ENCODE measurements at places on chromosomes 7 and 10. TPM values are rescaled to one million over a fixed set of nuclear protein-coding genes. Genes with fewer than 3 reads are reported as not detected.

AKR1C3 gene
- total RNA-seq, result 1.2 TPM

ANXA8L1 gene
- 1.0 TPM for total RNA-seq

PRPS1L1 gene
- not detected for total RNA-seq

LRRC18 gene
- not detected for total RNA-seq

GTF2IRD2 gene
- total RNA-seq, result 6.5 TPM

ZNF425 gene
- total RNA-seq, result 5.0 TPM

HMX2 gene
- 0.34 TPM for total RNA-seq

MLXIPL gene
- total RNA-seq, result 0.14 TPM

CCSER2 gene
- total RNA-seq, result 28.0 TPM

OR2A1 gene
- not detected for total RNA-seq

ANKRD2 gene
- total RNA-seq, result 0.08 TPM

UCMA gene
- total RNA-seq, result not detected

LEP gene
- not detected for total RNA-seq

Data from kidney epithelial cell (primary cell).